Stimulated activated CD8-positive, alpha-beta memory T cell treated with anti-CD3 and anti-CD28 coated beads, Interleukin-7, amount 100 ng/mL, for 48 hours (primary cell): ENCODE measurements at places on chromosomes 7 and 10.

DNA sequence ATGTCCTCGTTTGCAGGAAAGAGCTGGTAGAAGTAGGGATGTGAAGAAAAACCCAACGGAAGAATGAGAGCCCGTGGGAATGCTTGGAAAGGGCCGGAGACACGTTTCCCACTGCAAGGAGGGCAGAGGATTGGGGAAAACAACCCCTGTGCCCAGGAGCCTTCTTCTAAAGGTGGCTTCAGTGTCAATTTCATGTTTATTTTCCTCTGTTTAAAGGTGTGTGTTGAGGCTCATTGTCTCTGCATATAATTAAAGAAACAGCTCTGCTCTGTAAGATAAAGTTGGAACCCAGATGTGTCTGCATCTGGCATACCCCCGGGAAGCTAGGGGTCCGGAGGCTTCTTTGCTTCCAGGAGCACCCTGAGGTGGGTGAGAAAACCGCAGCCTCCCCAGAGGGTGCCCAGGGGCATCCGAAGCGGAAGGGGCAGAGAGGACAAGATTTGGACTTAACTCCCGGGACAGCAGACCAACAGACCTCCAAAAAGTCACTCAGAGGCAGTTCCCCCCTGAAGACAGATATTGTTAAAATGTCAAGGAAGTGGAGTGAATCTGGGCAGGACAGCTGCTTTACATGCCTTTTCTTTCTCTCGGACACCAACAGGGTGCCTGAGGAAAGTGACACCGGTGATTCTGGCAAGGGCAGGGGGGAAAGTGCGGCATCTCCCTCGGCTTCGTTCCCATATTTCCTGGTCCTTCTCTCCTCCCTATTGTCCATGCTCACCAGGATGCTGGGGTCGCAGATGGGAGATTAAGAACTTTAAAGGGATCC lies 8.6 kb upstream of the GATA3 start:
- DNase-seq, result no peak

GRCh38 chr10:106511917-106512316 lies 652.6 kb downstream of the SORCS1 start:
- DNase-seq, result no peak

GRCh38 chr10:28082316-28082715 lies 83.4 kb upstream of the ODAD2 start:
- no peak for DNase-seq

DNA sequence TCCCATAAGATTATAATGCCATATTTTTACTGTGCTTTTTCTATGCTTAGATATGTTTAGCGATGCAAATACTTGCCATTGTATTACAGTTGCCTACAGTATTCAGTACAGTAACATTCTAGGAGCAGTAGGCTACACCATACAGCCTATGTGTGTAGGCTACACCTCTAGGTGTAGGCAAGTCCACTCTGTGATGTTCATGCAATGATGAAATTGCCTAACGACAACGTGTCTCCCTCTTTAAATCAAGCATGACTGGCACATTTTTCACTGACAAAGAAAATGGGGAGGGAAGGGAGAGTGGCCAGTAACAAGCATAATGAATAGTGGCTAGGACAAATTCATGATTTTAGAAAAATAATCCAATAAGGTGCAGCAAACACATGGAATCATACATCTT lies 1.7 kb downstream of the NCAPG2 start:
- DNase-seq, result no peak

DNA sequence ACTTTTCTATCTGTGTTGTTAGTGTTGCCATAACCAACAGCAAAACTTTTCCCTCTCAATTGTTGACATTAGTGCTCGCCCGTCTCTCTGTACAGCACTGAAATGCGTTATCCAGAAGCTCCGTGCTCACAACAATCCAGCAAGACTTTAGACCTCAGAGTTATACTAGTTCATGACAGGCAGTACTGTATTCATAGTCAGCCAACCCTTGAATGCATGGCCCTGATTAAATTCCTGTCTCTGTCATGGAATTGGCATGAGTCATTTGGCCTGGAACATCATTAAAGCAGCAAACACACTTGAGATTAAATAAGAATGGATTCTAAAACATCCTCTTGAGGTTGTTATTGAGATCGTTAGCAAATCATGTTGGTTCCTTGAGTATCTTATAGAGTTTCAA lies 405.5 kb upstream of the C7orf33 start:
- DNase-seq, result no peak

GRCh38 chr10:72344932-72345331 lies 9.8 kb downstream of the DNAJB12 start:
- DNase-seq, result no peak

DNA sequence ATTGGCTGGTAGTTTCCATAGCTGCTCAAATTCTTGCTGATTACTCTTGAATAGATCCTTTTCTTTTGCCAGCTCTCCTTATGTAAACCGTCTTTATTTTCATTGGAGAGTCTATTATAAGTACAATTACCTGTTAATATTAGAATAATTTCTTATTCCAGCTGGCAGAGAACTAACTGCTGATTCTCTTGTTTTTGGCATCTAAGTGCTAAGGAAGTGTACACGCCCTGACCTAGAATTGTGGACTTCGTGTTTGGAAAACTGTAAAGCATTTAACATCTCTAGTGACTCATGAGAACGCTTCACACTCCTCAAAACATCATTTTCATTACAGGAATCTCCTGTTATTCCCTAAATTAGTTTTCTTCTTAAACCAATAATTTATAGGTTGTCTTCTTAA lies 39.9 kb upstream of the FAM171A1 start:
- no peak for DNase-seq

DNA sequence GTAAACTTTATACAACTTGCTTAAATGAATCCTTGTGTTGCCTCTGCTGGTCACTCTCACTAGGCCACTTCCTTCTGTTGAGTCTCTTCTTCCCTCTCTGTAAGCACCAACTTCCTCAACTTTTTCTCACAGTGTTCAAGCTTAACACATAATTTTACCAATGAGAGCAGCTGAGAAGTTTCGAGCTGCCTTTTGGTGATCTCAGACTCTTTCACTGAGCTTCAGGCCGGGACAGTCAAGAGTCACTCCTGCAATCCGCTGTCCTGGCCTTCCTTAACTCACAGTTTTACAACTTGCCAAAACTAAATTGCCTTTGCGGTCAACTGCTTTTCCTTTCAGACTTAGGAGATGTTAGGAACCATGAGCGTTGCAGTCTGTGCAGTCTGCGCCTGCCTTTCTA lies 47.4 kb downstream of the PRPF18 start:
- DNase-seq, result no peak

DNA sequence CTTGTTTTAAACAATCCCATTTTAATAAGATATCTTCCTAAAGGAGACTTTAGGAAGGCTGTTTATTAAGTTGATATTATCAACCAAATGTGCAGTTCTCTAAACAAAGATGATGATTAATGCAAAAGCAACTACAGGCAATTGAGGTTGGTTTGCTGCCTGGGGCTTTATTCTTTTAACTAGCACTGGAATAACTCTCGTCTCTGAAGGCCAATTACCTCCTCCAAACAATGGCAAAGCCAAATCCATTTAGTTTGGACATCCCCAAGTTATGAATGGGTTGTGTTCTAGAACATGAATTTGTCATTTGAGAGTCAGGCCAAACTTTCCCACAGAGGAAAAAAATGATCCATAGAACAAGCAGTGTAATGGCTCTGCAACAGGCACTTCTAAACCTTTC lies 114.1 kb downstream of the SLC16A9 start:
- DNase-seq, result no peak

DNA sequence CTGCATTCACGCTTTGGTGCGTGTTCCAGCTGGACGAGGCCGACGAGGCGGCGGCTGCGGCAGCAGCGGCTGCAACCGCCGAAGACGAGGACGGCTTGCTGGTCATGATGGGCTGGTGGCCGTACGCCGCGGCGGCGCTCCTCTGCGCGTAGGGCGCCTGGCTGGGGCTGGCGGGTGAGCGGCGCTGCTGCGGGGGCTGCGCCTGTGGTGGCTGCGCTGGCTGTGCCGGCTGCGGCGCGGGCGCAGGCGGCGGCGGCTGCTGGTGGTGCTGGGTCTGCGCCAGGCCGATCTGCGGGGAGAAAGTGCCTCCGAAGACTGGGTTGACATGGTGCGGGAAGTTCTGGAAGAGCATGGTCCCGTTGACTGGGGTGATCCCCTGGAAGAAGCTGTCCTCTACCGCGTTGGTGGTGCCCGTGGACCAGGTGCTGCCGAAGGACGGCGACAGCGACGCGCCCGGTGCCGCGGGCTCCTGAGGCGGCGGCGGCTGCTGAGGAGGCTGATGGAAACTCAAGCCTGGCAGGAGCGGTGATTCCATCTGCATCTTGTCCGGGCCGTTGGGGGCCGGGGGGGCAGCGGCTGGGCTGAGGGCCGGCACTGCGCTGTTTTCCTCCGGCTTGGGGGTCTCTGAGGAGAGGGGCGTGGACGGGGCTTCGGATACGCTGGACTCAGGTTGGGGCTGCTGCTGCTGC lies 51.1 kb downstream of the CPEB3 start:
- DNase-seq, result no peak

DNA sequence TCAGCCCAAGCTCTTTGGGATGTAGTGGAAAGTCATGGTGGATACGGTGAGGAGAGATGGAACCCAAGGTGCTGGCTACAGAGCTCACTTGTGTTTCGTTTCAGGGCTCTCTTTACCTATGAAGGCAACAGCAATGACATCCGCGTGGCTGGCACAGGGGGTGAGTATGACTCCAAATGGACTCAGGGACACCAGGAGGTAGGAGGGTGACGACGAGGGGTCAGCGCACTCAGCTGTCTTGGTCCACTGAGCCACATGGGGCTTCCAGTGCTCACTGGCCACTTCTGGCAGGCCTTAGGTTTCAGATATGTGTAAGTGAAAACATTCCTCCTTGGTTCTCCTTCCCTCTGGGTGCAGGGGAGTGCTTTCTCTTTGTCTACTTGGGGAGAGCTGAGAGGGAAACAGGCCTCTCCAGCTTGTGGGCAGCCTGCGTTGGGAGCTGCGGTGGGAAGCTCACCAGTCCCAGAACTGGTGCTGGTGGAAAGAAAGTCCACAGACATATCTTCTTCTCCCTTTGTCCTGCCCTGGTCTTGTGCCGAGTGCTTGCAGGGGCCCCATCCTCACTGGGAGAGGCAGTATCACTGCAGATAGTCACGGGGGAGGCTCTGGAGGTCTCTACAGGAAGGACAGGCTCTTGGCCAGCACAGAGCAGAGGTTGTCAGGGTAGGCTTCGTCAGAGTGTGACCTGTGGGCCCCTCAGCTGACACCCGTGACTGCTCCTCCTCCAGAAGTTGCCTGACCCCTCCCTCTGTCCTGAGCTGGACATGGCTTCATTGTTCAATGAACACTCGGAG lies 5.8 kb downstream of the DBNL start:
- DNase-seq, result no peak

DNA sequence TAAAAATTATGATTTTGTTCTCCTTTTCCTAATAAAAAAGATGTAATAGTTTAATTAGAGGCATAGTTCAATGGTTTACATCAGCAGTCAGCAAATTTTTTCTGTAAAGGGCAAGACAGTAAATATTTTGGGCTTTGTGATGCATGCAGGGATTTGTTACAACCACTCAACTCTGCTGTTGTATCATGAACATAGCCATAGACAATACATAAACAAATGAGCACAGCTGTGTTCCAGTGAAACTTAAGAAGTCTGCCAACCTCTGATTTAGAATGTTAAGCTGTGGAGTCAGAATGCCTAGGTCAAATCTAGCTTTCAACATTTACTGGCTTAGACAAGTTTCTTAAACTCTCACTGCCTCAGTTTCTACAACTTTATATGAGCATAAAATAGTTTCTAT lies 31.6 kb downstream of the ASZ1 start:
- no peak for DNase-seq

DNA sequence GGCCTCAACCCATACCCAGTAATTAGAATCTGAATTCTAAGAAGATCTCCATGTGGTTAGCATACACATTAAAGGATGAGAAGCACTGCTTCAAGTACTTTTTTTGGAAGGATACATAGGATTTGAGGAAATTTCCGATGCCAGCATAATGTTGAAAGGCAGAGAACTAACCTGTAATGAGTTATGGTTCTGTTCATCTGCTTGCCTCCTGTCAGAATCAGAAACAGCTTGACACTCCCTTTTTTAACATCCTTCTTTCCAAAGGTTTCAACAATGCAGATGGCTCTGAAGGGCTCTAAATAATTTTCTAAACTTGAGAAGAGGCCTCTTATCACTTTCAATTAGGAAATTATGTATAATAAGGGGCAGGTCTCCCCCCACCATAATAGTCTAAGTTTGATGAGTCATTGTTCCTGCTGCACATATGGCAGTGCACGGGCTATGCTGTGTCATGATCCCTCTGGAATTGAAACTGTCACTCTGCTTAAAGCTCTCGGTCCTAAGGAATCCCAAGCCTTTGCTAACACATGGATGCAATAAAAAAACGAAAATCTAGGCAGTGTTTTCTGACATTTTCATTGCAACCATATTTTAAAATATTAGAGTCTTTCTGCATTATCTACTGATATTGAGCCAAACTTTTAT lies 291.2 kb upstream of the FZD1 start:
- DNase-seq, result no peak

- no peak for DNase-seq
Measured at GRCh38 chr10:68871731-68872342, 29.3 kb upstream of the DDX50 start.

GRCh38 chr7:136938476-136938875 lies 70.0 kb downstream of the CHRM2 start:
- DNase-seq, result no peak

GRCh38 chr10:27531336-27531847 lies 27.3 kb downstream of the RAB18 start:
- no peak for DNase-seq

DNA sequence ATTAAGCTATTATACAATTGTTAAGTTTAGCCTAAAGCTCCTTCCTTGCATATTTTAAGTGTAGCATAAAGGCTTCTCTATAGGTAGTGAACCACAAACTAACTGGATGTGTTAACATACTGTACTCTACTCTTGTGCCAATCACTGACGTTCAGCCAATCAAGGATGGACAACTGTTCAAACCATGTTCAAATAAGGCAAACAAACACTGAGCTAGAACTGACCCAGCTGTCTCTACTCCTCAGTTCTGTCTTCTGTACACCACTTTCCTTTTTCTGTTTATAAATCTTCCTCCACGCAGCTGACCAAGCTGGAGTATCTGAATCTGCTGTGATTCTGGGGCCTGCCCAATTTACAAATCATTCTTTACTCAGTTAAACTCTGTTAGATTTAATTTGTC lies 188.7 kb upstream of the MBL2 start:
- DNase-seq, result no peak

GRCh38 chr10:49163741-49164140 lies 24.4 kb downstream of the TMEM273 start:
- DNase-seq, result no peak
